Femur (tissue), 1 donor: ENCODE measurements at places on chromosomes 11 and 22.

DNA sequence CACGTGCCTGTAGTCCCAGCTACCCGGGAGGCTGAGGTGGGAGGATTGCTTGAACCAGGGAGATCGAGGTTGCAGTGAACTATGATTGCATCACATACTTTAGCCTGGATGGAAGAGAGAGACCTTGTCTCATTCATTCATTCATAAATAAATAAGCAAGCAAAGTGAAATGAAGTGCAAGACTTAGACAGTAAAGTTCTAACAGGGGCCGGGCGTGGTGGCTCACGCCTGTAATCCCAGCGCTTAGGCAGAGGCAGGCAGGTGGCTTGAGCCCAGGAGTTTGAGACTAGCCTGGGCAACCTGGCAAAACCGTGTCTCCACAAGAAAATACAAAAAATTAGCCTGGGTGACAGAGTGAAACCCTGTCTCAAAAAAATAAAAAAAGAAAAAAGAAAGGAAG, 1.6 kb upstream of the ZNF280A start:
- no peak for DNase-seq

DNA sequence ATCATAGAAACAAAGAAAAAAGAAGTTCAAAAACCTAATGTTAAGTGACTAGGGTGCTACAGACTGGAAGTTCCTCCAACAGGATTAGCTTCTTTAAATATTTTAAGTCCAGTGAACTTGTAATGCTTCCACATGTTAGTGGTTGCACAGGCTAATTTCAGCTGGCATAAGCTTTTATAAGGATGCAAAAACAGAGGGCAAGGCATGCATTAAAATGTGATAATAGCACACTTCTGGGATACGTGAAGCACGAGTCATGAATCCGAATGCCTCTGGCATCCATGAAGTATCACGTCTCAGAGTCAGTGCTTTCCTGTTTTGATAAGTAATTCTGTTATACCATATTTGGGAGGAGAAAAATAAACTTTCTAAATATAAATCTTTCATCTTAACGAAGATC, 106.8 kb downstream of the DCDC1 start:
- no peak for DNase-seq

GRCh38 chr11:130037058-130037457, 32.6 kb upstream of the APLP2 start:
- DNase-seq: no peak

- no peak for DNase-seq
Measured at GRCh38 chr11:36431429-36432092, 78.5 kb downstream of the TRAF6 start.

DNA sequence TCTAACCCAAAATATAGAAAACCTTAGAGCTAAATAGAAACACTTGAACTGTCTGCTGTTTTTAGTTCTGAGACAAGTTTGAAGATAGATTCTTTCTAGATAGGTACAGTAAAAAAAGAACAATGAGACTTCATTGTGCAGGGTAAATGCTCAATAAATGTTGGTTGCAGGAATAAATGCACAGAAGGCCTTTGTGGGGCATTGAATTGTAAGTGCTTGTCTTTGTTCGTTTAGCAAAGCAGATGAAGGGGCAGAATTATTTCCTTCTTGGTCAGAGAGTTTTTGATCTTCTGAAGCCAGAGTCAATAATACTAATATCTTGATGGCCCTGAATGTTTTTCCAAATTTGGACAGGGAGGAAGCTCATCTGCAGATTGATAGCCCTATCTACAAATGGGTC, 340.4 kb downstream of the OPCML start:
- no peak for DNase-seq

DNA sequence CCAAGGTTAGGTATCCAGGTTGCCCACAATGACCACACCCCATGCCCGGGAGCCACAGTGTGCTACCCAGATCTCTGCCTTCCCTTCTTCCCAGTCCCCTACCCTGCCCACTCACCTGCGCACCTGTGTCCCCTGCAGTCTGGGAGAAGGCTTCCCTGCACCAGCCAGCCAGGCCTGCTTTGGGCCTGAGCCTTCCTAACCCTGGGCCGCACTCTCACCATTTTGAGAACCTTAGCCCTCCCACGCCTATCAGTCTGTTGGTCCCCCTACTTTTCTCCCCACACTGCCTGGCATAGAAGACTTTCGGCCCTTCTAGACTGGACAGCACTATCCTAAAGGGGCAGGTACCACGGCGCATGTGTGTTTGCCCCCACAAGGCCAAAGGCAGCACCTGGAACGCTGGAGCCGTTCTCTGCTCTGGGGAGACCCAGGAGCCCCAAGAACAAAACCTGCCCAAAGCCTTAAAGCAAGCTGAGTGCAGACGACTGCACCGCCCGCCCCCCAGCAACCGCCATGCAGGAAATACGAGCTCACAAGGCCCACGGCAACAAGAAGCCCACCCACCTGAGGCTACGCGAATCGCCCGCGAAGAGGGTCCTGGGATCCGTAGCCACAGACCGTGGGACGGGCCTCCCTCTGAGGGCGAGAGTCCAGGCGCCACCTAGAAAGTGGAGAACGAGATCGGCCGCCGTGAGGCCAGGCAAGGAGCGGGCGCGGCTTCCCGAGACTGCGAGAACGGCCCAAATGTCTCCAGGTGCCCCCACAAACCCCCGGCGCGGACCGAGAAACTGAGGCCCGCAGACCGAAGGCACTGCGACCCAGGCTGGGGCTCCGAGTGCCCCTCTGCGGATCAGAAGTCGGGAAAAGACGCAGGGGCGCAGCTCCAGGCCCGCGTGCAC, 546 bp downstream of the GNB1L start:
- peak; percentile 47 for DNase-seq

DNA sequence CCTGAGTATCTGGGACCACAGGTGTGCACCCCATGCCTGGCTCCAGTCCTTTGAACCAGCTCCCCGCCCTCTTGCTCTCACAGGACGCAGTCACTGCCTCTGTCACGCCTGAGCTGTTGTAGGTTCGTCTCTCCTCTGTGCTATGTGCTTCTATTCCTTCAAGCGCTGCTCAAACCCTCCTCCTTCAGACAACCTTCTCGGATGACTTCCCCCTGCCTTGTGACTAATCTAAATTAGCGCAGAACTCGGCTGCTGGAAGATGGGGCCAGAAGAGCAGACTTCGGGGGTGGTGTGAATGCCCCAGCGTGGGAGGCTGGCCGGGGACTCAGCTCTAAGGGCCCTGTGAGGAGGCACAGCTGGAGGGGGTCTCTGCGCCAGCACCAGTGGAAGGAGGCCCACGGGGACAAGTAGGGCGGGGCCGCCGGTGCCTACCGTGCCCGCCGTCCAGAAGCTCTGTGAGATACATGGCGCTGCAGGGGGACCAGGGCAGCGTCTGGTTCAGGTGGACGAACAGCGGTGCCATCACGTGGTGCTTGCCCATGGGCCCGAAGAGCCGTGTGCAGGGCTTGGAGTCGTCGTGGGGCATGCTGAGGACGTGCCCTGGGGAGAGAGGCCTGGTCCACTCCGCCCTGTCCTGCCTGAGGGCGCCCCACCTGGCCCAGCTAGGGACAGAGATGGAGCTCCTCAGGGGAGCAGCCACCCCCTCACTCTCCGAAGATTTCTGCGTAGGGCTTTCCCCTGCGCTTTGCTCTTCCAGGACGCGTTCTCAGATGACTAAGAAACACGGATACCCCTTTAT, 12.5 kb downstream of the ADAMTS8 start:
- no peak for DNase-seq

- peak; percentile 34 for DNase-seq
Measured at GRCh38 chr22:35882211-35883030, 146.2 kb downstream of the RBFOX2 start.

- no peak for DNase-seq
Measured at GRCh38 chr22:27637604-27638003, 164.0 kb downstream of the MN1 start.

DNA sequence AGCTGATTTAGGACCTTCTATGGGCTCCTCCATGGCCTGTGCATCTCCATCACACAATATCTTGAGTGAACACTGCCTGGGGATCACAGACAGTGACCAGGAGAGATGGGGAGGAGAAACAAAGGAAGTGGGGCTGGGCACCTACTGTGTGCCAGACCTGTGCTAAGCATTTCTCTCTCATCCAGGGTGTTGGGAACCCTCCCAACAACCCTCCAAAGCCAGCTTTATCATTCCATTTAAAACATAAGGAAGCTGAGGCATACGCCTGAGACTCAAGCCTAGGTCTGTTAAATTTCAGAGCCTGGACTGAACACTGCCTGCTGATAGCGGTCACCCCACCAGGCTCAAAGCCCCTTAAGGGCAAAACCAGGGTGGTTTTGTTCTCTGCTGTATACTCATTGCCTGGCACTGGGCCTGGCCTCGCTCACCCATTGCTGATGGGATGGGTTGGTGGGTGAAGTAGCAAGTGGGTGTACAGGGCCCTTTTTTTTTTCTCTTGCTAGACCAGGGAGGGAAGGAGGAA, 130.1 kb downstream of the MN1 start:
- DNase-seq: no peak

DNA sequence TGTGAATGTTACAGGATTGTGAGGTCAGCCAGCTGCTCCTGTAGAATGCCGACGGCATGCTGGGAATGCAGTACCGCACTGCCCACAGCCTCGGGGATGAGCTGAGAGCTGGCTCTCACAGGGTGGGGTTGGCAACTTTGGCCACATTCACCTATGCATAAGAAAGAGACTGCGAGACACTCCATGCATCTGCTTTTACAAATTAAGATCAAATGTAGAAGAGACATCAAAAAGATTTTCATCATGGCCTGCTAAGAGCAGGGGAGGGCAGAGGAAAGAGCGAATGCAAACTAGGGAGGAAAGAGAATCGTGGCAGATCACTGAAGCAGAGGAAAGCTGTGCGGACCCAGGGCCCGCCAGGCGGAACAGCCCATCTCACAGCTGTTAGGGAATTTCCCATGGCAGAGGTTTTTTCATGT, 49.8 kb upstream of the SPATA19 start:
- no peak for DNase-seq
